ENCODE measurements at places on chromosomes 4 and X.

DNA sequence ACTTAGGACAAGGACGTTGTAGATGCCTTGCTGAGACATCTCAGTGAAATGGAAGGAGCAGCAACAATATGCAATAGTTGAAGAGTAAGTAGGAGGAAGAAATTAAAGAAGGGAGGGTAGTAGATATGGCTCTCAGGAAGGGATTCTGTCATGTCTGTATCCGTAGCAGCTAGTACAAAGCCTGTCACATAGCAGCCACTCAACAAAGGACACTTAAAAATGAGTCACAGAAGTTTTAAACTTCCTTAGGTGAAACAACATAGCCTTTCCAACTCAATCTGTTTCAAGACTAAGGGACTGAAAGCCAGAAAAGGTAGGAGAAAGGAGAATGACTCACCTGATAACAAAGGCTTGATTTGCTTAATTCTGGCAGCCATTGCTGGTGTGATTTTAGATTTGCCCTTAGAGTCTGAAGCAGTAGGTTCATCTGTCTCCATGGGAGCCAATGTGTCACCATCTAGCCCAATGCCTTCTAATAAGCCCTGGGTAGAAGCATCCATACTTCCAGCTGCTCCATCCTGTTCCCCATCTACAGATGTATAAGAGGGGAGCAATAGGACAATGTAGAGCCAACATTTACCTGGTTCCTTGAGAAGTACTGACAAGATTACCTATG, 86.6 kb downstream of the HUWE1 start:
- no peak for DNase-seq

GRCh38 chrX:143635915-143636314, at the start of gene SLITRK4:
Gene SLITRK4 (minus strand): TSS chrX:143636101. CDS start chrX:143631108, 4,993 bp downstream.
- DNase-seq = no peak

GRCh38 chr4:138494116-138494515, 252.0 kb upstream of the SLC7A11 start:
- no peak for DNase-seq

DNA sequence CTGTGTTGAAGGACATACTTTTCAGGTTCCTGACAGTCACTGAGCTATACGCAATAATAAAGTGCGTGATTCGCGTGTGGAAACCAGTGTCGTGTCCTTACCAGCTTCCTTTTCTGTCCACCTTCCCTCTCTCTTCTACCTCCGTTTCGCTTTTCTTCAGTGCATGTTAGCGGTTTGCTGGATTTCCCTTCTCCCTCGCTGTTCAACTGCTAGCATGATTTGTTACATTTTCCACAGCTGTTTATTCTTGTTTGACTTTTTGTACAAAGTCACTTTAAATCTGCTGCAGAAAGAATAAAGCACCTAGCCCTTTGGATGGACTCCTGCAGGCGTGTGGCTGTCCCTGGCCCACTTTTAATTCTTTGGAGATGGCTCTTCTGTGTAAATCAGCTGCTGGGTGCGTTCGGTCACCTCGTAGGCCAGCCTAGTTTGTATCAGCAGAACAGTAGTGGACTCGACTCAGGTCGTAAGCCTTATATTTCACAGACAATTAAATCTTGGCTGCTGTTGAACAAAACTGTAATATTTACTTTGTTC, 8.9 kb upstream of the HAND2 start:
- DNase-seq = no peak

DNA sequence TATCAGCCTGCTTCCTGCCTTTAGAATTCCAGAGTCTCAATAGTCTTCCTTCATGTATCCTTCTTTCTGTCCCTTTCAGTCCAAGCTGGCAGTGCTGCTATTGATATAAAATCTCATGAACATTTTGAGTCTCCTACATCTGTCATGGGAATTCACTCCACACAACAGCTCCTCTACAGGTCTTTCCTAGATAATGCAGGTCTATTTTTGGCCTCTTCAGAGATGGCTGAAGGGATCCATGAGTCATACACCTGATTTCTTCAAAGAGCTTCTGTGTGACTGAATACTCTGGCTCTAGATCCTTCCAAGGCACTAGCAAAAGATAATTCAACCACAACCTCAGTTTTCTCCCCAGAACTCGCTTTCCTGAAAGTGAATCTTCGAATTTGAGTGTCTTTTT, 115.4 kb downstream of the STPG2 start:
- DNase-seq = no peak

GRCh38 chr4:35760807-35761206, 483.5 kb downstream of the ARAP2 start:
- DNase-seq = no peak

DNA sequence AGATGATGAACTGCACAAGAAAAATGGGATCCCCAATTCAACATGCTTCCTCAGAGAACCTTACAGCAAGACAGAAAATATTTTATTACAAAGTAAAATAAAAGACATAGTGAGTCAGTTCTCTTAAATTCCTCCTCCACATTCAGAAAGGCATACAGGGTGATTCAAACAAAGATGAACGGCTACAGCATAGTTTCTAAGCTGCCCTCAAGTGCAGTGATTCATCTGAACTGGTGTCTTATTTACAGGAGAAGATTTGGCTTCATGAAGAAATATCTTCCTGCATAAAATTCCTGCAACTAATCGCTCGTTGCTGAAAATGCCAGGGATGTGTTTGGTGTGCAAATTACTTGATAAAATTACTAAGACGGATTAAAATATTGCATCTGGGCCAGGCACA, 103.6 kb downstream of the PRKX start:
- no peak for DNase-seq

DNA sequence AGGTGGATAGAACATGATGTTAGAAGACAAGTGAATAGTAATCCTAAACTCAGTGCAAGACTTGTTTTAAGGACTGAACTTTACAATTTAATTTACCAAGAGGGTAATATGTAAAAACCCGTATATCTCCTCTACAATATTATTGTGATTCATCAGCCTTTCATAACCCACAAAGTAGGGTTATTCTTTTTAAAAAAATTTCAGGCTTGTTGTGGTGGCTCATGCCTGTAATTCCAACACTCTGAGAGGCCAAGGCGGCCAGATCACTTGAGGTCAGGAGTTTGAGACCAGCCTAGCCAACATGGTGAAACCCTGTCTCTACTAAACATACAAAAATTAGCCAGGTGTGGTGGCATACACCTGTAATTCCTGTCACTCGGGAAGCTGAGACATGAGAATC, 7.2 kb downstream of the IBSP start:
- DNase-seq = no peak

GRCh38 chr4:20354120-20354519, 102.4 kb downstream of the SLIT2 start:
- DNase-seq = no peak

DNA sequence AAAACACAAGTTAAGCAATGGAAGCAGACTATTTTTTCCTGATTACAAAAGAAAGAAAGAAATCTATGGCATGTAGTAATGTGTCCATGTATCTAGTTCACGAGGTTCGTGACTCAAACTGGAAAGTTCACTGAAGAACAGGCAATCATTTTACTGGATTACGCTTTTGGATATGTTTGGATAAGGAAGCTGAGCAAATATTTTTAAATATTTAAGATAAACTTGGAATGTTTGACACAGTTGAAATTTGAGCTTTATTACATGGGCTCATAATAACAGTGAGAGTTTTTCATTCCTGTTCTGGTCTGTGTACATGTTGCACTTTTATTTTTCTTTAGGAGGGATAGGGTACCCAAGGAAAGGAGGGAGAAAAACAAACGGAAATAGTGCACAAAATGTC, 244.2 kb upstream of the GK2 start:
- no peak for DNase-seq

DNA sequence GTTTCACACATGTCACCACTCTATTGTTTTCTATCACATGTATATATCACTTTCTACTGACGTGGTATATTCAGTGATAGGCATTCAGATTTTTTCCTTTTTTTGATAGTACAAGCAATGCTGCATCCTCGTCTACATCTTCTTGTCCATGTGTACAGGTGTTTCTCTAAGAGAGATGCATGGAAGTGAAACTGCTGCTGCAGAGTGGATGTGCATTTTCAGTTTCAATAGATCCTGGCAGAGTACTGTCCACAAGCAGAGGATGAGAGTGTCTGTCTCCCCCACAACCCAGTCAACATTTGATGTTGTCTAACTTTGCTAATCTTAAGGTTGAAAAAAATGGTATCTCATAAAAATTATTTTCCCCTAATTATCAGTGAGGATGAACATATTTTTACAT, 194.0 kb upstream of the CASK start:
- no peak for DNase-seq

DNA sequence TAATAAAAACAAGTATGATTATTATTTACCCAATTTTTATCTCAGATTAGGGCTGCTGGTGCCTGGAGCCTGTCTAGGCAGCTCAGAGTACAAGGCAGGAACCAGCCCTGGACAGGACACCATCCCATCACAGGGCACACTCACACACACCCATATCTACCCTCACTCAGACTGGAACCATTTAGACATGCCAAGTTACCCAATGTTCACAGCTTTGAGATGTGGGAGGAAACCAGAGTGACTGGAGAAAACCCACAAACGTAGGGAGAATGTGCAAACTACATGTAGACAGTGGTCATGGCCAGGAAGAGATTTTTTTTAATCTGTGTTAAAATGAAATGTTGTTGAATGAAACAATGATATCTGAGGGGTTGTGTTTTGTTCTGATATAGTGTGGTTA, 35.7 kb upstream of the ADGRA3 start:
- no peak for DNase-seq

DNA sequence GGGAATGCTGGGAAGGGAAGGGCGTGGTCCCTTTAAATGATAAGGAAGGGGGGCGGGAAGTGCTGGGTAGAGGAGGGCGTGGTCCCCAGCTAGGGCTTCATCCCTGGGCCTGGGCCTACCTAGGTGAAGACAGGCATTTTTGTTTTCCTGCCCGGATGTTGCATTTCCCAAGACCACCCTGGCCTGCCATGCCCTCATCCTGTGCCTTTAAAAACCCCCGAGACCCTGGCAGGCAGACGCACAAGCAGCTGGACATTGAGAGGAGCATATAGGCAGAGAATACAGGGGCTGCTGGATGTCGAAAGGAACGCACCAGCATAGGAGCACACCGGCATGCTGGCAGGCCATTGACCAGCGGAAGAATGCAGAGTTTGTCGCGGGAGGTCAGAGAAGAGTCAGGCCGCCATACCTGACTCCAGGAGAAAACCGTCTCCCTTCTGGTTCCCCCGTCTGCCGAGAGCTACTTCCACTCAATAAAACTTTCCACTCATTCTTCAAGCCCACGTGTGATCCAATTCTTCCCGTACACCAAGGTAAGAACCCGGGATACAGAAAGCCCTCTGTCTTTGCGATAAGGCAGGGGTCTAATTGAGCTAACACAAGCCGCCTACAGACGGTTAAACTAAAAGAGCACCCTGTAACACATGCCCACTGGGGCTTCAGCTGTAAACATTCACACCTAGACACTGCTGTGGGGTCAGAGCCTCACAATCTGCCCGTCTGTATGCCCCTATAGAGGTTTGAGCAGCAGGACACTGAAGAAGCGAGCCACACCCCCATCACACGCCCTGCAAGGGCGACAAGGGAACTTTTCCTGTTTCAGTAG, 2.9 kb upstream of the AGA start:
- peak; percentile 35 for DNase-seq

GRCh38 chrX:103361798-103362197, 5.5 kb downstream of the TCEAL9 start:
- no peak for DNase-seq

DNA sequence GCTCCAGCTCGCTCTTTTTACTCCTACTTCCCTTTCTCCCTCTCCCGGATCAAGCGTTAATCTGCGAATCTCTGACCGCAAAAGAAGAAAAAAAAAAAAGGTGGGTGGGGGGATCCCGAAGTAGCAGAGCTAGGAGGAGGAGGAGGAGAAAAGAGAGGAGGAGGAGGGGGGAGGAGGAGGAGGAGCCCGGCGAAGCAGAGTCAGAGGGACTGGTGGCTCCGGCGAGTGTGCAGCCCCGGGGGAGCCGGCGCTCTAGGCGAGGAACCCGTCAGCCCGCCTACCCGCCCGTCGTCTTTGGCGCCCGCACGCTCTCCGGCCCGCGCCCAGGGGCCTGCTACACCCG, at the start of gene NHSL2:
TSS of gene NHSL2 (plus strand) at position 203 of the 343 bp plus-strand sequence.
- DNase-seq = no peak

- no peak for DNase-seq
These were observed 39.6 kb downstream of the FNIP2 start for GRCh38 chr4:158808399-158808798.

GRCh38 chr4:149322203-149322602, 493.4 kb downstream of the IQCM start:
- no peak for DNase-seq

GRCh38 chr4:121873604-121874003, 3.3 kb upstream of the BBS7 start:
- no peak for DNase-seq

DNA sequence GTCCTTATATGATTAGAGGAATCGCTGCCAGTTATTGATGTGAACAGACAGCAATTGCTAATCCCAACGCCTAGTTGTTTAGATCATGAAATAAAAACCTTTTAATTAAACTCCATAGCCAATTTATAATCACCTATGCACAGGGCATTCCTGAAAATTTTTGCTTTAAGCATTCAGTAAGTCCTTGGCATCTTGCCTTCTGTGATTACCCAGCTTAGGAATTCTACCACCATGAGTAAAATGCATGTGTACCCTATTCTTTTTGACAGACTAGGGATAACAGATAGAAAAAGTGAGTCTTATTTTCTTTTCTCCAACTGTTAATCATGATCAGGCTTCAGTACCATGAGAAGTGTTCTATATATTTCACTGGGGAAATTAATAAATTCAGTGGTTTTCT, 995.3 kb upstream of the GRIA3 start:
- no peak for DNase-seq

DNA sequence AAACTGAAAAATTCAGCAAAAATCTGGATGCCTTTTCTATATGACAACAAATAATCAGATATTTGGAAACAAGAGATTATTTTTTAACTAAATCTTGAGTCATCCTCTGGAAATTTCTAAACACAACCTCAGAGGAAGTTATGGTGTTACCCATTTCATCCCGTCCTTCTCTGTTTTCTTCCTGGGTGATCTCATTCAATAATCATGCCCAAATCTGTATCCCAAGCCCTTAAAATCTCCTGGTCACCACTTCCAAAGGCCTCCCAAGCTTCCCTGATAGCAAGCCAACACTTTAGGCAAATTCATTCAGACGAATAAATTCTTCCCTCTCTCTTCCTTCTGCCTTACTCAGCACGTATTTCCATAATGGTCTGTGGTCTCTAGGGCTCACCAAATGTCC, 9.7 kb upstream of the SORCS2 start:
- DNase-seq = no peak

DNA sequence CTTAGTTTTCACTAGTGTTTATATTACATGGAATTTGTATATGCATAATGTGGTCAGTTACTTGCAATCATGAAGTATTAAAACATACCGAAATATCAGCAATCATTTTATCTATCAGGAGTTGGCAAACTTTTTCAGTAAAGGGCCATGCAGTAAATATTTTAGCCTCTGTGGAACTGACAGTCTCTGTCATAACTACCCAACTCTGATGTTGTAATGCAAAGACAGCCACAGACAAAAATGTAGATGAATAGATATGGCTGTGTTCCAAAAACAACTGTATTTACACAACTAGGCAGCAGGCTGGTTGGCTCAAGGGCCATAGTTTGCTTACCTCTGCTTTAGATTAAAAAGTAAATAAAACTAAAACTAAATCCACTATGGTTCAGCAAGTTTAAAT, 200.2 kb downstream of the HS3ST1 start:
- DNase-seq = peak; percentile 66

- DNase-seq = no peak
These were observed 189.8 kb upstream of the GALNT7 start for GRCh38 chr4:172978848-172979247.

Measured in NCI-H2029 (cell line).